ENCODE measurements at places on chromosomes 12 and 14.
A peak's percentile ranks its signal among the peaks of the same experiment; 100 is the strongest.

DNA sequence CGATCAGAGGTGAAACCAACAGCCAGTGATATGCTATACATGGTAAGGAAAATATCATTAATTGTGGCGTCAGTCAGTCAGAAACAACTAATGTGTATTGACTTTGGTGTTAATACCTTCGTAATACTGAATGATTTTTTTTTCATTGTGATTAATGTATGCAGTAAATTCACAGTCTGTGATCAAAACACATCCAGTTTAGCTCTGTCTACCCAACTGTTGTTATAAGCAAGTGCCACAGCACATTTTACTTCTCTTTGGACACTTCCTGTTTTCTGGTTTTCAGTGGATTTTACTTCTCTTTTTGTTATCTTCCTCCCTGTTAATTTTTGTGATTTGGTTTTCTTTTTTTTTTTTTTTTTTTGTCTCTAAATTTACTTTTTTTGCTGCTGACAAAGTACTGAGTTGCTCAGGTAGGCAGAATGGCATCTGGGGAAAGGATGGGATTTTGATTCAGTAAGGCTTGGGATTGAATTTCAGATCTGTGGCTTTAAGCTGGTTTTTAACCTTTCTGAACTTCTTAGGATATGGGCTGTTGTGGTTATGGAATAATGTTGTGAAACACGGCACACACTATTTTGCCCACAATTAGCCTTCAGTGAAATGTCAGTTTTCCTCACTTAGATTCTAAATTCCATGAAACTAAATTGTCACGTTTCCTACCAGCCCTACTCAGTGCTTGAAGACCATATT is 604 bp downstream of the GLIPR1 start:
- DNase-seq, result peak; percentile 86

DNA sequence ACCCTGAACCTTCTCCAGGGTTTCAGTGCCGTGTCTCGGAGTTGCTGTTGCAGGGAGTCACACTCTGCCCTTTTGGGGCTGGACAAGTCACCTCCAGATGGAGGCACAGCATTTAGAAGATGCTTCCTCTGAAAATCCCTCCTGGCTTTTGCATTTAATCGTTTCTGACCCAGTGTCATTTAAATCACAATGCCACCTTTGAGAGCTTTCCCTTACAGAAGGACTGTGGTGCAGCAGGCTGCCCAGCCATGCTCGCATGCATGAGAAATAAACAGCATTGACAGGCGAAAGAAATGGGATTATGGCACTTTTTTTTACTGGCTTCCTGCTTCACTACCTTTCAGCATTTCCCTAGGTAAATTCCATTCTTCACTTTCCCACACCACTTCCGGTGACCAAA is 113.4 kb upstream of the DYRK2 start:
- no peak for DNase-seq

- no peak for DNase-seq
Measured at GRCh38 chr12:18612971-18613370, 124.8 kb downstream of the PLCZ1 start.

GRCh38 chr14:67331368-67332125 is 28.1 kb downstream of the ATP6V1D start:
- no peak for DNase-seq

DNA sequence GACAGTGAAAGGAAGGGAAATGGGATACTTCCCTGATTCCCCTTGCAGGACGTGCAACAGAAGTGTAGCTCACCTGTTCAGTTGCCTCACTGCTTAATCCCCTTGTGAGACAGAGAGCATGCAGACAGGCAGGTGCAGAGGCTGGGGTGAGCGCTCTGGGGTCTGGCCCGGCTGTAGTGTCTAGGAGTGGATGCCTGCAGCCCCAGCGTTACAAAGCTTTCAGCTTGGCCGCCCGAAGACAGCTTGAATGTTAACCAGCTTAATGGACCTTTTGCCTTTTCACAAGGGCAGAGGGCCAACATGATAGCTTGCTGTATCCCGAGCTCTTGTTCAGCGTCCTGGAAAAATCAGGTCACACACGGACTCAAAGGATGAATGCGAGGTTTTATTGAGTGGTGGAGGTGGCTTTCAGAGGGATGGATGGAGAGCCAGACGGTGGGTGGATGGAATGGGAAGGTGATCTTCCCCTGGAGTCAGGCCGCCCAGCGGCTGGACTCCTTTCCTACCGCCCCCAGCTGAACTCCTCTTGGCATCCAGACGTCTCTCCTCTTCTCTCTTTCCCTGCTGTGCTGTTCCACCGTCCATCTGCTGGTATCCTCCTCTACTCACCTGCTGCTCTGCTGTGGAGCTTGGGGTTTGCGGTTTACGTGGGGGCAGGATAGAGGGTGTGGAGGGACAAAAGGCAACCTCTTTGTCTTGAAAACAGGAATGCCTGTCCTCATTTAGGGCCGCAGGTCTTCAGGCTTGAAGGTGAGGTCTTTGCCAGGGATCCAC is 86.2 kb upstream of the RESF1 start:
- DNase-seq, result no peak

GRCh38 chr12:131220331-131220685 is 266.6 kb downstream of the ADGRD1 start:
- DNase-seq, result no peak

DNA sequence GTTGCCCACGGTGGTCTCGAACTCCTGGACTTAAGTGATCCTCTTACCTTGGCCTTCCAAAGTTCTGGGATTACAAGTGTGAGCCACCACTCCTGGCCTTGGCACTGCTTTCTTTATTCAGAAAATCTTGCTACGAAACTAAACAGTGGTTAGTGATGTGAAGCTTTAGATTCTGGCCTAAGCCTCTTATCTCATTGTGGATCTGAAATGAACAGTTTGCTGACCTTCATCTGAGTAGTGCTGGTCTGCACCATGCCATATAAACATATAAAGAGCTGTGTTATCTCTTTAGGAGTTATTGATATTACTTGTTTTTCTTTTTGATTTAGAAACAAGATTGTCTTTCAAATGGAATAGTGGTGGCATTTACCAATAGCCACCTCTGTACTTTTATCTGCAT is 22.6 kb downstream of the SRGAP1 start:
- DNase-seq, result no peak

GRCh38 chr12:121364683-121365121 is 12.5 kb upstream of the ANAPC5 start:
- DNase-seq, result peak; percentile 11

GRCh38 chr12:128818065-128819022 is 5.4 kb downstream of the SLC15A4 start:
- no peak for DNase-seq

GRCh38 chr12:66709893-66710292 is 31.0 kb upstream of the GRIP1 start:
- no peak for DNase-seq
